MV-4-11 (cell line): ENCODE measurements at places on chromosomes 5 and 9.

- DNase-seq = no peak
These were observed 183.9 kb upstream of the PPP1R26 start for GRCh38 chr9:135295551-135296300.

- DNase-seq = peak; percentile 19
These were observed at the start of gene CTSL for GRCh38 chr9:87725900-87726709. Gene CTSL, plus strand, starts transcription at chr9:87726119. Its CDS starts 1,485 bp downstream, at chr9:87727604.

DNA sequence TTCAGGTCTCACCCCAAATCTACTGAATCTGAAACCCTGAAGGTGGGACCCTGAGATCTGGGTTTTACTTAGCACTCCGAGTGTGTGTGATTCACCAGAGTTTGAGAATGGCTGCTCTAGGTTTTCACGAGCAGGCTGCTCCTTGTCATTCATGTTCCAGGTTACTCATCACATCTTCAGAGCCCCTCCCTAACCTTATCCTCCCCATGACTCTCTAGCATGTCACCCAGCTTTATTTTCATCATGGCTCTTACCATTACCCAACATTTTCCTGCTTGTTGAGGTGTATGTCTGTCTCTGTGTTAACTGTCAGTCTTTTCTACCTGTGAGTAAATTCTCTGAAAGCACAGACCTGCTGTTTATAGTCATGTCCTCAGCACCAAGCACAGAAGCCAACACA, 319.2 kb downstream of the NSG2 start:
- DNase-seq = no peak

DNA sequence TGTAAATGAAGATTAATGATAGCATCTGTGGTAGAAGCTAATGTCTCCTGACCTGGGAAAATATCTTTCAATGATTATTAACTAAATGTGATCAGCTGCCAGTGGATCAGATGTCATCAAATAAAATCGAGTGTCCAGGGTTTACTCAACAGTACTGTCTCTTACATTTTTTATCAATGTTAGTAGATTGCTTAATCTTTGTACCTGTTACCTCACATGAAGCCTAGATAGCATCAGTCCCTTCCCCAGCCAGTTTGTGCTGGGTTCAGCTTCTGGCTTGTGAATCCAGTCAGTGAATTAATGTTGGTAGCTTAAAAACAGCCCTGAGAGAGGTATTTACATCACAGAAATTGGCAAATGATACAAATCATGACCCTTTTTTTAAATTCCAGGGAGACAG, 134.4 kb downstream of the GHR start:
- no peak for DNase-seq

GRCh38 chr5:160398806-160399205, 1.0 kb downstream of the FAM200C start:
- DNase-seq = no peak

- no peak for DNase-seq
These were observed 24.3 kb downstream of the ABCA1 start for GRCh38 chr9:104903609-104904008.

- no peak for DNase-seq
These were observed 96.4 kb upstream of the TAF11L2 start for GRCh38 chr5:17401470-17402288.

- DNase-seq = peak; percentile 97
These were observed 3.2 kb downstream of the RAB24 start for GRCh38 chr5:177300236-177300880.

- no peak for DNase-seq
These were observed 211.0 kb downstream of the GDNF start for GRCh38 chr5:37628876-37629275.

DNA sequence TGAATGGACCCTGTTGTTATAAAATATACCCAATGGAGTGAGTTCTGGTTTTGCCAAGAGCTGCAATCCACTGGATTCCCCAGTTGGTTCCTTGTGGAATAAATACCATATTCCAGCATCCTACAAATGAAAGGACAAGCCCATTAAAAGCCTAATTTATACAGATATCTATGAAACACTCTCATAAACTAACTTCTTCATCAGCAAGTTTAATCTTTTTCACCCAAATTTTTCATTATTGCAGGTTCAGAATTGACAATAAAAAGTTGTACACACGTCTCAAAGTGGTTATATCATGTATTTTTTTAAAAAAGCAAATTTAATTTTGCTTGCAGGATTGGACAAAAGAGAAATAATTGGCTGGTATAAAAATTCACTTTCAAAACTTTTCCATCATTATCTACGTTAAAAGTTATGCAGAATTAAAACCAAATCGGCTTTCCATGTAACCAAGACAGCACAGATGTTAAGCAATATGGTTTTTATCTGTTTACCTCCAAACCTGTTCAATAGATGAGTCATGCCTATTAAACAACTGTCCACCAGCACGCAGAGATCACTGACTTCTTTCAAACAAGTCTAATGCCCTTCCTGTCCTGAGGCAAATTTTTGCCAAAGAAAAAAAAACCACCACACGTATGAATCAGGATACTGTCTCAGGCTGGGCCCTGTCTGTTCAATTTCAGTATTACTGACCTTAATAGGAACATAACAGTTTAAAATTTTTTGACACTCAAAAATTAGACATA, 42.5 kb downstream of the CEMIP2 start:
- no peak for DNase-seq

DNA sequence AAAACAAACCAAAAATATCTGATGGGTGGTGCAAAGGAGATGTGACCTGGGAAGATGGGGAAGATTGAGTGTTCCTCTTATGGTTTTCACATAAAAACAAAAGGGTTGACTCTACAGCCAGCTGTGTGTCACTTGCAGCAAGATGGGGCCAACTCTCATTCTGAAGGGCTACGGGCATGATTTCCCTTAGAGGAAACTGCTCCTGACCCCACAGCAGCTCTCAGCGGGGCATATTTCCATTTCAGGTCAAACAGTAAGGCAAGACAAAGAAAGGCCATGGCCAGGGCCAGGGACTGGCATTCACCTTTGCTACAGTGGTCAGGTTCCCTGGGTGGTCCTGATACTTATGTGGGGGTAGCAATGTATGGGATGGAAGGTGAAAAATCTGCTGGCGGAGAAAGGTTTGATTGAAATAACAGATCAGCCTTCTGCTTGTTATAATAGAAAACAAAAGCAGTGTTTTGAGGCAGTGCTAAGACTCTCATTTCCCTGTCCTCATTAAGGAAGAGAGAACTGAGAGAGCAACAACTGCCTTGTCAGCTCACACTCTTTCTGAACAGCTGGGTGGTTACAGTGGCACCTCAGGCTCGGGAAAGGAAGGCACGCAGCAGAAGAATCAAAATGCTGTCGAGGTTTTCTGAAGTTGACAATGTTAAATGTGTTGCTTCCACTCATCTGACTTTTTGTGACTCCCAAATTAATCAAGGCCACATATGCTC, 120.7 kb upstream of the PCA3 start:
- DNase-seq = peak; percentile 83

- DNase-seq = no peak
These were observed 103.8 kb downstream of the YTHDC2 start for GRCh38 chr5:113617191-113617796.

- DNase-seq = no peak
These were observed 224.3 kb downstream of the AOPEP start for GRCh38 chr9:94950579-94951323.

- peak; percentile 6 for DNase-seq
These were observed 41.3 kb upstream of the ORM1 start for GRCh38 chr9:114281473-114282103.

DNA sequence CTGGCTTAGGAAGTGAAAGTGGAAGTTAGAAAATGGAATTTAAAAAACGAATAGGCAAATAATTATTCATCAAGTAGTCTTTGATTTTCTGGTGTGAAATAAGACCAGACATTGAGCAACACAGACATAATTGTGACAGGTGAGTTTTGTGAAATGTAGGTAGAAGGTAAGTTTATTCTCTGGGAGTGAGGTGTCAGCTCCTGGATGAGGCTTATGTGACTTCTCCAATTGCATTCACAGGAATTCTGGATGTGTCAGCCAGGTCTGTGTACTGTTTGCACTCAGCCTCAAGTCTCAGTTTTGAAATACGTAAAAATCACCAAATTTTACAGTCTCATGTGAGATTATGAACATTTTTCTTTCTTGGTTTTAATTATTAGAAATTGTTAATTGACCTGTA, 537.6 kb downstream of the CETN3 start:
- peak; percentile 28 for DNase-seq

DNA sequence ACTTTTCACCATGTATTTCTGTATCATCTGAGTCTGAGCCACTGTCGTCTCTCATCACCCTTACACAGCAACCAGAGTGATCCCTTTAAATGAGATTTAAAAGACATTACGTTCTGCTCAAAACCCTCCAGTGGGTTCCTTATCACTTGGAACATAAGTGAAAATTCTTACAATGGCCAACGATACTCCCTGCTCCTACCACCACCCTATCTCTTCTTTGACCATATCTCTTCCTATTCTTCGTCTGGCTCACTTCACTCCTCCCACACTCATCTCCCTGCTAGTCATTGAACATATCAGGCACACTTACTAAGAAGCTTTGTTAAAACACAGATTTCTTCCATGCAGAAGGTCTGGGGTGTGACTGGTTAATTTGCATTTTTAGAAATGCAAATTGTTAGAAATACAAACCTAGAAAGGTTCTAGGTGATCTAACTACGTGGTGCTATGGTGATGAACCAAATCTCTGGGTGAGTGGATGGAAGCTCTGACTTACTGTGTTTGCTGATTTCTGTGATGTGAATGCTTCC, 166.6 kb upstream of the CD180 start:
- no peak for DNase-seq

DNA sequence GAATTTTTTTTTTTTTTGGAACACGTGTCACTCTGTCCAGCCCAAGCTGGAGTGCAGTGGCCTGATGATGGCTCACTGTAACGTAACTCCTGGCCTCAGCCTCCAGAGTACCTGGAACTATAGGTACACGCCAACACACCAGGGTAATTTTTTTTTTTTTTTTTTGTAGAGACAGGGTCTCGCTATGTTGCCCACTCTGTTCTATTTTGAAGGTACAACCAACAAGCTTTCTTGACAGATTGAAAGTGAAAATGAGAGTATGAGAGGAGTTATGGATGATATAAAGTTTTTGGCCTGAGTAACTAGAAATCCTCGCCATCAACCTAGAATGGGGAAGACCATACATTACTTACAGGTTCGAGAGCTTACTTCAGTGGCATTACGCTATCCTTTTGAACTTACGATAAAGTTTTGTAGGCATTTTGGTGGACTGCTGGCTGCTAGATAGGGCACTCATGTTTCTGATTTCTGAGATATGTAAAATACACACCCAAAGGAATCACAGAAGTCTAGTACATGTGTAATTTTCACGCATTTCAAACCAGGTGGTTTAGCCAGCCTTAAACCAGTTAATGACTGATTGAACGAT, 806 bp upstream of the CDC42SE2 start:
- DNase-seq = peak; percentile 24

DNA sequence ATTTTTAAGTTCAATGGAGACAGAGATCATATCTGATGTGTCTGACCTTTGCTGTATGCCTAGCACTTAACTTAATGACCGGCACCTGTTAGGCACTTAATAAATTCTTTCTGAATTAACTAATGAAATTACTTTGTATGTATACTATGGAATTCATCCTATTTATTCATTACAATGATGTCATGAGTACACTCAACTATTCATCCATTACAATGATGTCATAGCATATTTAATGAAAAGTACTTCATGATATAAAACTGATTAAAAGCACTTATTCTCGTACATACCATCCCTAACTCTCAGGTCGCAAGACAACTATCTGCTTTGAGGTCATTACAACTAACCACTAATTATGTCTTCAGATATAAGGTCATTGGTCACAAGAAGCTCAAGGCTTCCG, 1131.6 kb downstream of the DTWD2 start:
- no peak for DNase-seq

DNA sequence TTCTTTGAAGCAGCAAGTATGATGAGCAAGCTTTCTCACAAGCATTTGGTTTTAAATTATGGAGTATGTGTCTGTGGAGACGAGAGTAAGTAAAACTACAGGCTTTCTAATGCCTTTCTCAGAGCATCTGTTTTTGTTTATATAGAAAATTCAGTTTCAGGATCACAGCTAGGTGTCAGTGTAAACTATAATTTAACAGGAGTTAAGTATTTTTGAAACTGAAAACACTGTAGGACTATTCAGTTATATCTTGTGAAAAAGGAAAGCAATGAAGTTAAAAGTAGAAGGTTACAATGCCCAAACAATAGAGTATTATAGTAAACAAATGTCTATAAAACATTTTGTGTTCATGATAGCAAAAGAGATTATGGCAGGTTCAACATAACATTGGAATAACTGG, 88.6 kb downstream of the JAK2 start:
- DNase-seq = no peak

DNA sequence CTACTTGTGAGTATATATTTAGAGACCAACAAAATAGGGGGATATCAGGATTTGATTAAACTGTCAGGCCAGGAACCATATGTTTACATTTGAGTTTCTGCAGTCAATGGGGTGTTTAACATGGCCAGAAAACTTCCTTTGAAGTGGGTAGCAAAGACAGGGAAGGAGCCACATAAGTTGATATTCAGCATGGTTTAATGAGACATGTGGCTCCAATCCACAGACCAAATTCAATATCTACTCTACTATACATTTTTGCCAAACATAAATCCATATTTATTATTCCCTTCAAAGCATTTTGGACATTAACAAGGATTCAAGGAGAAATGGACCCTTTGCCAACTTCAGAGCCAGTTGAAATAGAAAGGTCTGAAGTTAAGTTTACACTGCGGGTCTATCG, 99.8 kb downstream of the TAF11L14 start:
- no peak for DNase-seq

DNA sequence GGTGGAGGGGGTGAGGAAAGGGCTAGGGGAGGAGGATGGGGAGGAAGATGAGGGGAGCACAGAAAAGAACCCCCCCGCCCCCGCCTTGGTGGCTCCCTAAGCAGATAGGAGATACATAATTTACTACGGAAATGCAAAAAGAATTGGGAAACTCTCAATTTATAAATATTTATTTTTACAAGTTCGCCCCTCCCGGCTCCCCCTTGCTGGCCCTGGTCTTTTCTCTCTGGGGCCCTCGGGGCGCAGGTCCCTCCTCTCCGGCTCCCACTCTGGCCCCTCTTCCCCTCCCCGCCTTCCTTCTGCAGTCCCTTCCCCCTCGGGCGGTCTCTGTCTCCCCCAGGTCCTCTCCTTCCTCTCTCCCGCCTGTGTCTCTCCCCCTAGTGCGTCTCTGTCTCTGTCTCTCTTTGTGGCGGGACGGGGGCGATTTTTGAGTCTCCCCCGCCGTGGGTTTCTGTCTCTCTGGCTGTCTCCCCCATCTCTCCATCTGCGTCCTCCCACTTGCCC, 173.6 kb upstream of the IER5L start:
- DNase-seq = no peak

GRCh38 chr9:78025186-78025585, 6.4 kb downstream of the GNAQ start:
- DNase-seq = no peak

DNA sequence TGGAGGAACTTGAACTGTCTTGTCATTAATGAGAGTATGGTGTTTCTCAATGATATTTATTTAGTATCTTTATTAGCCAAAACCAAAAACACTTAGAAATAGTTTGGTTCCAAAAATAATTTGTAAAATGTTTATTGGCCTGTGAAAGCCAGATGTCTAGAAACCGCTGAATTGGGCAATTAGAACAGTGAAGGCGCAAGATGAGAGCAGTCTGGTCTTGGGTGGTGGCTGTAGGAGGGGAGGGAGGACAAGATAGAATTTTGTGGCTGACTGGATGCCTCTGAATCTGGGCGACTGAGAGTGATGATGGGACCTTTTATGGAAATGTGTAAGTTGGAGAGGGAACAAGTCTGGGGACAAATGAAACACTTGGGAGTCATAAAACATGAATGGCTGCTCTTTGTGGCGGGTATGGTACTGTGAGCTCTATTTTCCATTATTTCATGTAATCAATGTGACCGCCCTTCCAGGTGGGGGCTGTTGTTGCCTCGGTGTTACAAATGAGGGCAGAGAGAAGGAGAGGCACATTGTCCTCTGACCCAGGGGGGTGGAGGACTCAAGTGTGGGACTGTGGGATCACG, 35.5 kb downstream of the PDZD2 start:
- DNase-seq = no peak
